SK-N-SH treated with all-trans-retinoic acid at 6 μM for 48 hours (cell line): ENCODE measurements at places on chromosomes 3 and 15.

- peak; percentile 81 for ATAC-seq
These were observed 72.3 kb downstream of the CHSY1 start for GRCh38 chr15:101179341-101180153.

DNA sequence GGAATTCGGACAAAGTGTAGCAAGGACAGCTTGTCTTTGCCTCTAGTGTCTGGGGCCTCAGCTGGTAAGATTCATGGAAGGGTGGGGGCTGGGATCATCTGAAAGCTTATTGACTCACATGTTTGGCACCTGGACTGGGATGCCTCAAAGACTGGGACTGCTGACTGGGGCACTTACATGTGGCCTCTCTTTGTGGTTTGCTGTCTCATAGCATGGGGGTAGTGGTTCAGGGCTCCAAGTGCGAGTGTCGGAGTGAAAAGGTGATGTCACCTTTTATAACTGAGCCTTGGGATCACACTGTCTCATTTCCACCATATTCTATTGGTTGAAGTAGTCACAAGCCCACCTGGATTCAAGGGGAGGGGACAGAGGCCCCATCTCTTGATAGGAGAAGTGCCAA is 6.8 kb downstream of the MFSD1 start:
- ATAC-seq, result peak; percentile 47; the same call in 2 of the 3 replicates

- ATAC-seq, result no peak
These were observed 90.2 kb downstream of the DCUN1D1 start for GRCh38 chr3:182889948-182890629.

DNA sequence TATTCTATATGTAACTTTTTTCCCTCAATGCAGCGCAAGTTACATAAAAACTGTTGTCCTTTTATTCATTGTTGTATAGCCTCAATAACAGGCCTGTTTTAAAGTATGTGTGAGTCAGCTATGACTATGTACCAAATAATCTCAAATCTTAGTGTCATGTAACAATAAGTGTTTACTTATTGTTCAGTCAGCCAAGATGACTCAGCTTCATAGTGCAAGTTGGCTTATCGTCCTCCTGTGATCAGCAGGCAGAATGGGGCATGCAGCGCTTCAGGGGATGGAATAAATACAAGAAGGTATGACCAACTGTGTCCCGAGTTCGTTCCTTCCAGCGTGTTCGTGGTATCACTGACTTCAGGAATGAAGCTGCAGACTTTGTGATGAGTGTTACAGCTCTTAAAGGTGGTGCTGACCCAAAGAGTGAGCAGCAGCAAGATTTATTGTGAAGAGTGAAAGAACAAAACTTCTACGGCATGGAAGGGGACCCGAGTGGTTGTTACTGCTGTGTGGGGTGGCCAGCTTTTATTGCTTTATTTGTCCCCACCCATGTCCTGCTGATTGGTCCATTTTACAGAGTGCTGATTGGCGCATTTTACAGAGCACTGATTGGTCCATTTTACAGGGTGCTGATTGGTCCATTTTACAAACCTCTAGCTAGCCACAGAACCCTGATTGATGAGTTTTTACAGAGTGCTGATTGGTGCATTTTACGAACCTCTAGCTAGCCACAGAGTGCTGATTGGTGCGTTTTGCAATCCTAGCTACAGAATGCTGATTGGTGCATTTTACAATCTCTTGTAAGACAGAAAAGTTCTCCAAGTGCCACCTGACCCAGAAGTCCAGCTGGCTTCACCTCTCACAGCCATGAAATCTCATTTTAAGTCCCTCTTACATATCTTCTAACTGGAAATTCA is 1016.0 kb downstream of the MCTP2 start:
- ATAC-seq, result no peak

GRCh38 chr3:144344925-144345548 is 373.4 kb downstream of the DIPK2A start:
- no peak for ATAC-seq

DNA sequence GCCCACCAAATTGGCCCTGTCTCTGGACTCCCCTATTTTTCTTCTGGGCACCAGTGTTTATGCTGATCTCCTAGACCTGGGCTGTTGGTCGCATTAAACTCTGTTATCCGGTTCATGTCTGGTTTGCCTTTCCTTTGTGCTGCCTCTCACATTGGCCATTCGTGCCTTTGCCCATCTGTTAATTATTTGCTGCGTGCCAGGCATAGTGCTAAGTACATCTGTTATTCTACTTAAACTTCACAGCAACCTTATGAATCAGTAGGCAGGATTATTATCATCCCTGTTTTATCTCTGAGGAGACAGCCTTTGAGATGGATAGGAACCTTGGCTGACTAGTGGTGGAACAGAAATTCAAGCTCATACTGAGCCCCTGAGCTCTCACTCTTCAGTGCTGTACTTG is 76.0 kb downstream of the THSD4 start:
- ATAC-seq, result no peak

- no peak for ATAC-seq
These were observed 1.3 kb downstream of the CAPN3 start for GRCh38 chr15:42360535-42361112.

GRCh38 chr3:23981955-23982354 is 36.9 kb downstream of the NR1D2 start:
- ATAC-seq, result peak; percentile 25

DNA sequence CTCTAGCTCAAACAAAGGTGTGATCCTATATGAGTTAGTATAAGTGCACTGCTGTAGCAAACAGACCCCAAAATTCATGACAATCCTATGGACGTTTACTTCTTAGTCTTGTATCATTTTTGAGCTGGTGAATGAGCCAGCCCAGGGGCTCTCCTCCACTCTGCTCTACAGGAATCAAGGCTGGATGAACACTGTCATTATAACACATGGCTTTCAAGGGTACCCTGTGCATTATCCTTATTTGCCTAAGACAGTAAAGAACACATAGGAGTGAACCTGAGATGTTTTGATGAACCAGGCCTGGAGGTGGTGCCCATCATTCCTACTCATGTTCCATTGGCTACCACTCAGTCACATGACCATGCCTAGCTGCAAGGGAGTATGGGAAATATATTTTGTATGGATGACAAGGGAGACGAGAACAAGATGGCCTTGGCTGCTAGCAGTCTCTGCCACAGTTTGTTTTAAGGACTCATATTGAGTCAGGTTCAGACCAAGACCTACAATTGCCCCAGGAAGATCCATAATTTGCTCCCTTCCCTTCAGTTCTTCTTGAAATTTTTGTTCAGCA is 107.4 kb upstream of the HES1 start:
- no peak for ATAC-seq

- ATAC-seq, result no peak
These were observed 325.4 kb upstream of the WNT5A start for GRCh38 chr3:55812394-55813013.

- ATAC-seq, result no peak
These were observed 453.5 kb downstream of the SOX2 start for GRCh38 chr3:182165234-182165633.

- ATAC-seq, result no peak
These were observed 9.3 kb downstream of the EIF2B5 start for GRCh38 chr3:184144505-184144904.

DNA sequence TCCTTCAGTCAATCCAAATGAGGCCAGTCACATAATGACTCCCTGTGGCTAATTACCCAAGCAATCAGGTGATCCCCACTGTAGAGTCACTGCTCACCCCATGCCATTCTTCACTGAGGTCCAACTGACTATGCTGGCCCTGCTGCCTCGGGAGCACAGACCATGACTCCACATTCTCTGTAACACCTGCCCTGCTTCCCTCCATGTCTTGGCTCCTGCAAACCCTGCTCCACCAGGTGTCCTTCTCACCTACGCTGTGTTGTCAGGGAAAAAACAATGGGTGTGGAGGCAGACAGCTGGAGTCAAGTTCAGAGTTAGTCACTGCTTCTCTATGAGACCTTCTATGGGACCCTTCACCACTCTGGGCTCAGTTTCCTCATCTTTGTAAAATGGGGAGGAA is 6.1 kb upstream of the SFMBT1 start:
- ATAC-seq, result no peak

GRCh38 chr3:12752102-12752501 is 7.0 kb downstream of the TMEM40 start:
- no peak for ATAC-seq

- ATAC-seq, result peak; percentile 83
These were observed 733 bp downstream of the RNF111 start for GRCh38 chr15:58988006-58988785.

- no peak for ATAC-seq
These were observed 14.4 kb downstream of the TNFAIP8L3 start for GRCh38 chr15:51080286-51080685.

DNA sequence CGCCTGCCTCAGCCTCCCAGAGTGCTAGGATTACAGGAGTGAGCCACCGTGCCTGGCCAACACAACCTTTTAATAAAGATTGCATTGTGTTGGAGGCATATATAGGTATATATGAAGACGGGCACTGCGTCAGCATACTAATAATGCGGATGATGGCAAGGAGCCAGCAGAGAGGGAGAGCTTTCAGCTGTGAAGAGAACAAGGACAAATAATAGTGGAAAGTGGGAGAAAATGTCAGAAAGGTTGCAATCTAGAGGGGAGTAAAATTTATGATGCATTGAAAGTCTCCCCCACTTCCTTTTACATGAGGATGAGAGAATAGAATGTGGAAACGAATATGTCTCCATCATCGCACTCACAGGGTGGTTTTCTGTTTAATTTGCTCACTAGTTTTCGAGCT is 170.5 kb upstream of the TBL1XR1 start:
- no peak for ATAC-seq

DNA sequence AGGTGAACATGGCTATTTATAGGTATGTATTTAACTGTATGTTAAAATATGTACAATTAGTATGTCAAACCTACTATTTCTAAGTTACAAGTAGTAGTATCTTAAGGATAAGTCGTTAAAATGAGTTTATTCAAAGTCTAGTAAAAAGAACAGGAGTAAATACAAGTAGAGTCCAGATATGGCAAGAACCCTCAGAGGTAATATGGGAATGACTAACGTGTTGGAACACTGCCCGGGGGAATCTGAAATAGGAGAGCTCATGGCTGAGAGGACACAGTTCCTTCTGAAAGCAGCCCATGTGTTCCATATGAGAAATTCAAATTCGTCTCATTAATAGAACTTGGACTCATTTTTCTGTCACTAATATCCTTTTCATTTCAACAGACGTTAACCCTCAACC is 158.8 kb downstream of the CLSTN2 start:
- no peak for ATAC-seq
